ENCODE measurements at places on chromosomes 2 and 18. TPM values are rescaled to one million over a fixed set of nuclear protein-coding genes. Genes with fewer than 3 reads are reported as not detected.

The AGXT gene
- total RNA-seq = not detected

The HEATR5B gene
- total RNA-seq = 8.2 TPM

The TMBIM1 gene
- total RNA-seq = 114 TPM

The CSRNP3 gene
- not detected for total RNA-seq

The CXCR4 gene
- total RNA-seq = 0.85 TPM

The UGT1A3 gene
- total RNA-seq = 0.19 TPM

The SP140 gene
- total RNA-seq = not detected

The CHRND gene
- not detected for total RNA-seq

The ERICH2 gene
- not detected for total RNA-seq

The TSPYL6 gene
- total RNA-seq = not detected

The HOXD13 gene
- 0.24 TPM for total RNA-seq

The DTNB gene
- total RNA-seq = 8.1 TPM

Data from A549 treated with ZK216348 at 1 μM for 4 hours (cell line).